IPS-NIHi11 (cell line): ENCODE measurements at places on chromosomes 4 and X.

- DNase-seq: no peak
Measured at GRCh38 chrX:121456315-121456714, 408.9 kb downstream of the GLUD2 start.

GRCh38 chr4:90495936-90496335 is 368.7 kb downstream of the CCSER1 start:
- no peak for DNase-seq

DNA sequence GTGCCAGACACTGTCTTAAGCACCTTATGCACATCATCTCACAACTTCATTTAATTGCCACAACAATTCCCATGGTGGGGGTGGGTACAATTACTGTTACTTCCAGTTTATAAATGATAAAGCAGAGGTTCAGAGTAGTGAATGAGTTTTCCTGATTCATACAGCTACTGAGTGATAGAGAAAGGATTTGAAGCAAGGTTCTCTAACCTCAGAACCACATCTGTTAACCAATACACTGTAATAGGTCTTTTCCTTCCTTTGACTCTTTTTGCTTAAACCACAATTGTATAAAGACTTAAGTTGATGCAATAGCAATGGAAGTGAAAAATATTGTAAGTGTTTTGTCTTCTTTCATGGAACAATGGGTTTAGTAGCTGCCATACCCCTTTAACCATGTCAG is 43.5 kb upstream of the PAK3 start:
- no peak for DNase-seq

- no peak for DNase-seq
Measured at GRCh38 chr4:155837203-155837796, 28.8 kb downstream of the ASIC5 start.

GRCh38 chr4:36921476-36922216 is 322.9 kb upstream of the NWD2 start:
- no peak for DNase-seq

DNA sequence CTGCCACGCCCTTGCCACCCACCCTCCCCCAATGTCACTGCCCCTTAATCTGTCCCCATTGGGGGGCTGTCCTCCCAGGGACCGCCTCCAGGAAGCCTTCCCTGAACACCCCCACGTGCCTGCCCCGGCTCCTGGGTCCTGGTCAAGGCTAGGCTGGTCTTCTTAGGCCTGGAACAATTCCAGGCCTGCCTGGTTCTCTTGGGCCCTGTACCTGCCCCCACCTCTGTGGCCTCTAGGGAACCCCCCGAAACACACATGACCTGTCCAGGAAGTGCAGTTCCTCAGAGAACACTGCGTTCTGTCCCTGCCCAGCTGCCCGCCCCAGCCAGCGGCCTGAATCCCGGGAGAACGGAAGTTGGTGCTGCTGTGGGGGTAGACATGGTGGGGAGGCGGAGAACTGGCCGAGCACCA is 5.1 kb downstream of the MXD4 start:
- no peak for DNase-seq

DNA sequence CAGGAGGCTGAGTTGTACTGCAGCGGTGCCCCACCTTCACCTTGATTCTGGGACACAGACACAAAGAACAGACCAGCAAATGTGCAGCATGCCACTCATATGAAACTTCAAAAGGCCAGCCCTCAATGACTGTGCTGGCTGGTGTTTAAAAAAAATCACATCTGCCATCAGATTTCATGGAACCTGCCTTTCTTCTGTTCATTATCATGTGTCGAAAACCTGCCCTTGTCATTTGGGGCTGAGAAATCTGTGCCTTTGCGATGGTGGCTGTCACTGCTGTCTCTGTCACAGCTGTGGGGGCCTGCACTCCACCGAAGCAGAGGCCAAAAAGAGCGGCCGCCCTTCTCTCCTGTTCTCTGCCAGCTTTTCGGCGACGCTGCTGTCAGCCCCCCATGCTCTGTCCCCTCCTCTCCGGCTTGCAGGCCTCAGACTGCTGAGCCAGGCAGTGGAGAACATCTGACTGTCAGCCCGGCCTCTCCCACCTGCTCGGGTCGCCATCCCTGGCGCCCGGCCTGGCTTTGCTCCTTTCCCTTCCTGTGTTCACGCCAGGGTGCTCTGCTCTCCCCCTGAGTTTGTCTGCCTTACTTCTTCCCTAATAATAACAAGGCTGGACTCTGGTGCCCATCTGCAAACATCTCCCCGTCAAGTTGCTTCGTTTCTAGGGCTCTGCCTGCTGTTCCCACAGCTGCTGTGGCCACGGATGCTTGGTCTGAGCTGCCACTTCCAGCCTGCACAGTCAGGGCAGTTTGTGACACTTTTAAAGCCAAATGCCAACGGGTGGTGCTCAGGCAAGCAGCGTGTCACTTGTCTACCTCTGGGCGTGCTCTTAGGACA is 355.2 kb downstream of the UNC5C start:
- DNase-seq: no peak

- no peak for DNase-seq
Measured at GRCh38 chr4:112854420-112854819, 195.0 kb upstream of the ANK2 start.

DNA sequence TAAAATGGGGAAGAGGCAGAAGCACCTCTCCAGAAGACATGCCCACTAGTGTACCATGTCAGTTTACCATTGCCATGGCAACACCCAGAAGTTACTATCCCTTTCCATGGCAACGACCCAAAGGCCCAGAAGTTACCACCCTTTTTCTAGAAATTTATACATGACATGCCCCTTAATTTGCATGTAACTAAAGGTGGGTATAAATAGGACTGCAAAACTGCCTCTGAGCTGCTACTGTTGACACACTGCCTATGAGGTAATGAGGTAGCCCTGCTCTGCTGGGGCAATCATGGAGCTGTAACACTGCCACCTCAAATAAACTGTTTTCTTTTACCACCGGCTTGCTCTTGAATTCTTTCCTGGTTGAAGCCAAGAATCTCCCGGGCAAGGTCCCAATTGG is 13.9 kb upstream of the BEX4 start:
- no peak for DNase-seq

GRCh38 chr4:99894998-99895397 is 771 bp upstream of the LAMTOR3 start:
- no peak for DNase-seq

- no peak for DNase-seq
Measured at GRCh38 chr4:6891436-6892170, 18.0 kb upstream of the TBC1D14 start.

GRCh38 chrX:73481521-73481920 is 34.7 kb downstream of the CDX4 start:
- no peak for DNase-seq

GRCh38 chrX:79466636-79467035 is 99.5 kb upstream of the ITM2A start:
- DNase-seq: no peak

- DNase-seq: no peak
Measured at GRCh38 chr4:133127500-133127899, 21.6 kb upstream of the PCDH10 start.

DNA sequence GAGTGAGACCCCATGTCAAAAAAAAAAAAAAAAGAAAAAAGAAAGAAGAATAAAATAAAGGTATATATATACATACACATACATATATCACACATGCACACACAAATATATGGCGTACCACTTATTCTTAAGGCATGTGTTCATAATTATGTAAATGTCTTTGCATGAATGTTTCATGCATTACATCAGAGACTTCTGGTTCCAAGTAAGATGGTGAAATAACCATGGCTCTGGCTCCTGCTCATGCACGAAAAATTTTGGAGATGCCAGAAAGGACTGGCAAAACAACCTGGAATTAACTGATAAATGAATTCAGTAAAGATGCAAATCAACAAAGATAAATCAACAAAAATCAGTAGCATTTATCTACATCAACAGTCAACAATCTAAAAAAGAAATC is 19.7 kb upstream of the FHIP1A start:
- DNase-seq: no peak

- DNase-seq: no peak
Measured at GRCh38 chr4:155703486-155704247, 37.0 kb downstream of the GUCY1A1 start.

- DNase-seq: no peak
Measured at GRCh38 chrX:50707405-50707804, 106.6 kb downstream of the SHROOM4 start.

DNA sequence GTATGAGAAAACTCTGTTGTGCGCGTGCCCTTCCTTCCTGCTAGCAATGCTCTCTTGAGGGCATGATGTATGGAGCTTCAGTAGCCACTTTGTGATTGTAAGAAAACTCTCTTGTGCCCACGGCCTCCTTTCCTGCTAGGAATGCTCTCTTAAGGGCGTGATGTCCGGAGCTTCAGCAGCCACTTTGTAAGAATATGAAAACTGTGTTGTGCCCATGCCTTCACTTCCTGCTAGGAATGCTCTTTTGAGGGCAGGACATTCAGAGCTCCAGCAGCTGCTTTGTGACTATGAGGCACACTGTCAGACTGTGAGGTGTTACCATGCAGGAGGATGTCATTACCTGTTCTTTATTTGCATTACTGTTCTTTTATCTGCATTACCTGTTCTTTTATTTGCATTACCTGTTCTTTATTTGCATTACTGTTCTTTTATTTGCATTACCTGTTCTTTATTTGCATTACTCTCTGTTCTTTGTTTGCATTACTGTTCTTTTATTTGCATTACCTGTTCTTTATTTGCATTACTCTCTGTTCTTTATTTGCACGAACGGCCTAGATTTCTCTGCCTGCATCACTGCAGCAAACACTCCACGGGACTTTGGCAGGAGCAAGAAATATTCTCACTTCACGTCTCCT is 166.7 kb downstream of the CRLF2 start:
- no peak for DNase-seq

GRCh38 chrX:107687445-107687844 is 59.1 kb downstream of the PRPS1 start:
- DNase-seq: no peak

- no peak for DNase-seq
Measured at GRCh38 chr4:143343276-143343831, 6.7 kb downstream of the GAB1 start.

DNA sequence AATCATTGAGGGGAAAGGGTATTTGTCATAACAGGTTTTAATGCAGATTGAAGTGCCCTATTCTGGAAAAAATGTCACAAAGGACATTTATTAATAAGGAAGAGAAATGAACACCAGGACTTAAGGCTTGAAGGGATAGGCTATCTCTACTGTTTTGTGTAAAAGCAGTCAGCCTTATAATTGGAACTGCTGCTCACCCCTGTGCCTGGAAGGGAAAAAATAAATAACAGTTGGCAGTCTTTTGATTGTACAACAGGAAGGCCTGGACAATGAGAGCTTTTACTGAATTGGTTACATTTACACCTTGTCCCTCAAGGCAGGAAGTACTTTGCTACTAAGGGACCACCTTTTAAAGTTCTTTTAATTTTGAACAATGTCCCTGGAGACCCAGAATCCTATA is 17.8 kb upstream of the MAGED4 start:
- no peak for DNase-seq

- no peak for DNase-seq
Measured at GRCh38 chr4:121280425-121280824, 100.4 kb downstream of the QRFPR start.

DNA sequence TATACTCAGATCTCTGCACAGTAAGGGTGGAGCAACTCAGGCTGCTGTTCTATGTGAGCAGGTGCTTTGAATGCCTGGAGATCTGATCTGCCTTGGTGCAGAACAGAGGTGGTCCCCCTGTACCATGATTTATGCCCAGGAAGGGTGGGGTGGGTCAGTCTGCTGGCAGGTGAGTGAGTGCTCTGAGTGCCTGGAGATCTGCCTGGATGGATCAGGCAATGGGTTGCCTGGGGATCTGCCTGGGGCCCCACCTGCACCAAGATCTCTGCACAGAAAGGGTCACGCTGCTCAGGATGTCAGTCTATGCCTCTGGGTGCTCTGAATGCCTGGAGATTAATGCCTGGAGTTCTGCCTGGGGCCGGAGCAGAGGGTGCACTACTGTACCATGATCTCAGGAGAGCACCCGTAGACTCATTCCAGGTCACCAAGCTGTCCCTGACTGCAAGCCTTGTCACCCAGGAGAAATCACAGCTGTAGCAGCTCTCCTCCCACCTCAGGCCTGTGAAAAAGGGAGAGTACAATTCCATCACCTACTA is 342.9 kb downstream of the GBA3 start:
- DNase-seq: no peak

DNA sequence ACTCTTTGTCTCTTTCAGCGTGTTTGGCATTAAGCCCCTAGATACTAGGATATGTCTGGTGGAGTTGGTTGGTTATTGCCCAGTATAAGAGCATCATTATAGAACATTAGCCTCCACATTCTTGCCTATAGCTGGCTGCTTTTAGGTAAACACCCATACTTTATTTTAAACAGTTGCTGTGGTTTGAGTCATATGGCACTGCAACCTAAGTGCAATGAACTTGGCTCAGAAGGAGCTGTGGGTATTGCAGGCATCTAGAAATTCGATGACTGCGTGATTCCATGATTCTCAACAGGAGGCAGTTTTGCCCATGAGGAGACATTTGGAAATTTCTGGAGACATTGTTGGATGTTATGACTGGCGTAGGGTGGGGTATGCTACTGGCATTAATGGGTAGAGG is 49.5 kb downstream of the DCLK2 start:
- DNase-seq: no peak

DNA sequence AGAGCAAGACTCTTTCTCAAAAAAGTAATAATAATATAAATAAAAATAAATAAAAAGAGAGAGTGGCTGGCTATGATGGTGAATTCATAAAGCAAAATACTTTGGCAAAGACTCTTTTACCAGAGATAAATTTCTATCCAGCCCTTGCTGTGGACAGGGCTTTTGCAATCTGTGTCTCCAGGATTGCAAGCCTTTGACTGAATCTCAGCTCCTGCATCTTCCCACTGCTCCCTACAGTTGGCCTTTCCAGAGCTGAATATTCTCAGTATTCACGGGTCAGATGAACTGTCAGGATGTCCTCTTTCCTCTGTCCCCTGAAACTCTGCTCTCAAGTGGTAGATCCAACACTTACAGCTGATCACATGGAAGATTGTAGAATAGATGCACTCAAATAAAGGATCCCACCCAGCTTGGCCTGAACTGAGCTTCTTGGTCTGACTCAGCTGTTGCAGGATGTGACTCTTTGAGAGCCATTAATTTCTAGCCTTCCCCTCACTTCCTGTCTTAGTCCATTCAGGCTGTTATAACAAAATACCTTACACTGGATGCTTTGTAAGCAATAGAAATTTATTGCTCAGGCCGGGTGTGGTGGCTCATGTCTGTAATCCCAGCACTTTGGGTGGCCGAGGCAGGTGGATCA is 123.4 kb upstream of the GUCY1A1 start:
- no peak for DNase-seq

DNA sequence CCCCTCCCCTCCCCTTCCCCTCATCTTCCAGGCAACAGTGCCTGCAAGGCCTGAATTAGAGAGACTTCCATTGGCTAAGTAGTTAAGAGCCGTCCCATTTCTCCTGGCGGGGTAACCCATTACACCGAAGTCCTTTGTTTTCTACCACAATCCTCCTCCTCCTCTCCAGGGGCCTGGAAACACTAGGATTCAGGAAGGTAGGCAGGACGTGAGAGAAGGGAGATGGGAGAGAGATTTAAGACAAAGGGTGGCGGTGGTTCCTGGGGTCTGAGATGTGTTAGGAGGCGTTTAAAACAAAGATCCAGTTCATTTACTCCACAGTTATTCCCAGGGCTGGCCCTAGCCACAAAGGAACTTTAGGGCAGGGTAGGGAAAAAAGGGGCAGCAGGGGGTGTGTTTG is 28.0 kb downstream of the NYX start:
- DNase-seq: peak; percentile 44

GRCh38 chr4:75087416-75087815 is 154.5 kb downstream of the PARM1 start:
- DNase-seq: no peak
